ENCODE measurements at places on chromosomes 2 and 18.

- DNase-seq, result peak; percentile 80
Observed at GRCh38 chr18:79988071-79988450, 302 bp downstream of the TXNL4A start.

DNA sequence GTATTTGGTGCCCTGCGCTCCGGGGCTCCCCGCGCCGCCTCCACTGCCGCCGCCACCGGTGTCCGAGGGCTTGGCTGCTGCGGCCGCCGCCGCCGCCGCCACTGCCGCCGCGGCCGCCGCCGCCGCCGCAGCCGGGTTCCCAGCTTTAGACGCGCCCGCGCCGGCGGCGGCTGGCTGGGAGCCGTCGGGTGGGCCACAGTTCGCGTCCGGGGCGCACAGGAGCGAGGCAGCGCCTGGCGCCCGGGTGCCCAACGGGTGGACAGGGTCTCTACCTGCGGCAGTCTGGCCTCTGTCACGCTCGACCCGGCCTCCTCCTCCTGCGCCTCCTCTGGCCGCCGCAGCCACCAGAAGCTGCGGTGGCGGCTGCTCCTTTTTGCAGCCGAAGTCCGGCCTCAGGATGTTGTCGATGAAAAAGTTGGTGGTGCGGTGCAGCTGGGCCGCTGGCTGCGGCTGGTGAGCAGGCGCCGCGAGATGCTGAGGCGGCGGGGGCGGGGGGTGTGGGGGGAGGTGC, 951 bp downstream of the EN1 start:
- DNase-seq, result peak; percentile 51

- DNase-seq, result no peak
Observed at GRCh38 chr2:25306777-25307368, 34.9 kb downstream of the DNMT3A start.

GRCh38 chr2:216665242-216665641, 30.1 kb downstream of the IGFBP5 start:
- DNase-seq, result no peak

DNA sequence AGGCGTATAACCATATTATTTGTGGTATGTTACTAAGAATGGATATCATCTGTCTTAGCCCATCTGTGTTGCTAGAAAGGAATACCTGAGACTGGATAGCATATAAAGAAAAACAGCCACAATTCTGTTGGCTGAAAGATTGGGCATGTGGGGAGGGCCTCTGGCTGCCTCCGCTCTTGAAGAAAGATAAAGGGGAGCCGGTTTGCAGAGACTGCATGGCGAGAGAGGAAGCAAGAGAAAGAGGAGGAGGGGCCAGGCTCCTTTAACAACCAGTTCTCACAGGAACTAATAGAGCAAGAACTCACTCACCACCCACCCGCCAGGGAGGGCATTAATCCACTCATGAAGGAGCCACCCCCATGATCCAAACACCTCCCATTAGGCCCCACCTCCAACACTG, 29.2 kb upstream of the UXS1 start:
- no peak for DNase-seq
